Activated T-cell treated with anti-CD3 and anti-CD28 coated beads, Interleukin-2, amount 50 U/mL, for 4 hours (primary cell): ENCODE measurements at places on chromosomes 5 and 9. TPM values are rescaled to one million over a fixed set of nuclear protein-coding genes. Genes with fewer than 3 reads are reported as not detected.
A peak's percentile ranks its signal among the peaks of the same experiment; 100 is the strongest.

DNA sequence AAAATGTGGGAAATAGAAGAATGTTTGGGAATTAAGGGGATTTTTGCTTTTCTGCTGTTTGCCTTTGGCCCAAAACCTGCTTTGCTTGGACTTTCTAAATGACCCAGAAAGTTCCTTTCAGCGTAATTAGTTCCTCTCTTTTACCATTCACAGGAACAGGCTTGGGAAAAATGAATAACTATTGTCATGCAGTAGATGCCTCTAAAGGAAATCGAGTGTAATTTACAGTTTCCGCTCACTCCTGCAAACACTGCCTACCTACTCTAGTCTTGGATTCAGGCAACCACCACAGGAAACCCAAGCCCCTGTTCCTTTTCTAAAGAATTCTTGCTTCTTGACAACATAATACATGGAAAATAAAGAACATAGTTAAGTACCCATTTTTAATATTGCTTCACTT lies 25.0 kb downstream of the TTC23L start:
- DNase-seq: no peak

Gene PLAC8L1
- total RNA-seq: 0.55 TPM

- DNase-seq: no peak
Measured at GRCh38 chr5:156322666-156323065, 4.3 kb upstream of the SGCD start.

Gene GNA14
- total RNA-seq: 0.11 TPM

DNA sequence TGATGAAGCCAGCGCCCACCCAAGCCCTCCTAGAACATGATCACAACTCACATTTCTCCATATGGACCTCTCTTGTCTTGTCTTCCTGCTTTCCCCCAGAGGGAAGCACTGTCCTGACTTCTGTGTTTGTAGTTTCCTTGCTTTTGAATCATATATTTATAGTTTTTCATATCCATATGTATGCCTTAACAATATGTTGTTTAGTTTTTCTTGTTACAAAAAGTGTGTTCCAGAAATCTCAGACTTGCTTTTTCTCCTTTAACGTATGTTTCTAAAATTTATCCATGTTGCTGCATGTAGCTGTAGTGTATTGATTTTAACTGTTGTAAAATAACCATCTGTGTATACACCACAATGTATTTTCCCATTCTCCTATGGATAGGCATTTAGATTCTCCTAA lies 182.0 kb upstream of the SMIM23 start:
- DNase-seq: no peak

- DNase-seq: no peak
Measured at GRCh38 chr9:17876687-17877086, 297.8 kb downstream of the SH3GL2 start.

- DNase-seq: no peak
Measured at GRCh38 chr9:136634904-136635303, 27.8 kb upstream of the EGFL7 start.

Gene FOXI1
- not detected for total RNA-seq

GRCh38 chr5:4802044-4802443 lies 338.1 kb upstream of the ADAMTS16 start:
- DNase-seq: no peak

DNA sequence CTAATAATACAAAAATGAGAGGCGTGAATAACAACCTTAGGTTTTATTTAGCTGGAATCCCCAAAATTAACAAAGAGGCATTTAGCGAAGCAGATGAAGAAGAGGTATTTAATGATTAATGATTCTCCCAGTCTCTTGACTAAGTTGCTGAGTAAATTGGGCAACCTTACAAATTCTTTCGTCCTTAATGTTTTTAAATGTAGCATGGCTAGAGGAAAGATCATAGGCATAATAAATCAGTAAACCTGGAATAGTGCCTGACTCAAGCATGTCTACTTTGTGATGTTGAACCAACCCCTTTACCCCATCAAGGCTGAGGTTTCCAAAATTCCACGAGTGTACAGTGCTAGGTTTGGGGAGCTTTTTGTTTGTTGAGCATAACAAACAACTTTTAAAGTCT lies 7.9 kb downstream of the BHMT start:
- no peak for DNase-seq

DNA sequence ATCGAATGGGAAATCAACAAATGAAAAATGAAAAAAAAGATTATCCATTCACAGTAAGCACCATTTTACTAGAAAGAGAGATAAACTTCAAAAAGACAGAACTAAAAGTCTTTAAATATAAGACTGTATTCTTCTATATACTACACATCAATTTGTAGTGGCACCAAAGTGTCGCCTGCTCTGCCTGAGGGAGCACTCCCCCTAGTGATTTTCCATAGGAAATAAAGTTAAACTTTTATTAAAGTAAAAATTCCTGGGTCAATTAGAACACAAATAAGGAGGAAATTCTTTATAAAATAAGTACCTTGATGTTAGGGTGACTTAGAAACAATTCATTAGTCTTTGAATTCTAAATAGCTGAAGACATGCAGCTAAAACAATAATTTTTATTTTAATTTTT lies 9.7 kb downstream of the RAD1 start:
- no peak for DNase-seq

DNA sequence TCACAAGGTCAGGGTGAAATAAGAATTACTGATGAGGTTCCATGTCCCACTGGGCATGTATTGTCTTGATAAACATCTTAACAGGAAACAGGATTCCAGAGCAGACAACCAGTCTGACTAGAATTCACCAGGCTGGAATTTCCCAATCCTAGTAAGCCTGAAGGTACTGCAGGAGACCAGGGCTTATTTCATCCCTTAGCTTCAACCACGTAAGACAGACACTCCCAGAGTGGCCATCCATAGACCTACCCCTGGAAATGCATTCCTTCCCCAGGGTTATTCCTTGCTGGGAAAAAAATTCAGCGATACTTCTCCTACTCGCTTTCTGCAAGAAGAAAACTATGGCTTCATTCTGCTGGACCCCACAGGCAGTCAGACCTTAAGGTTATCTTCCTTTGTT lies 785.4 kb downstream of the NR2F1-AS1 start:
- no peak for DNase-seq

DNA sequence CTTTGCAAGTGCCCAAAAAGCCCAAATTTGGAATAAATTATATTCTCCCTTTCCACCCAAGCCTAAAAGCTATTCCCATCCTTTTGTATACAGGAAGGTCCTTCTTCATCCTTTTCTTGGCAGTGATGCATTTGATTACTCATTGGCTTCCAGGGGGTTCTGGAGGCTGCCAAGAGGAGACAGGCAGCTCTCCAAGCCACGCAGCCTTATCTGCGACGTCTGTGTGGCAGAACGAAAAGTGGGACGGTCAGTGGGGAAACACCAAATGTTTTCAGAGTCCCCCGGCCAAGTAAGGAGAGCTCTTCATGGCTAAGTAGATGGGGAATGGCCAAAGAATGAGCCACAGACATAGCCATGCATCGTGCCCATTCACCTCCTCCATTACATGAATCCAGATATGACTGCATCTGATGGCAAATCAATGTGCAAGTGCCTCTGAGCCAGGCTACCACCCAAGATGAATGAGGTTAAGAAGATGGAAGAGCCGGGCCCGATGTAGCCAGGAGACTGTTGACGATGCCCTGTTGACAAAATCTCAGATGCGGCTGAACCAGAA lies 12.1 kb downstream of the ADAM19 start:
- no peak for DNase-seq

- no peak for DNase-seq
Measured at GRCh38 chr9:85310573-85310972, 431.2 kb downstream of the AGTPBP1 start.

DNA sequence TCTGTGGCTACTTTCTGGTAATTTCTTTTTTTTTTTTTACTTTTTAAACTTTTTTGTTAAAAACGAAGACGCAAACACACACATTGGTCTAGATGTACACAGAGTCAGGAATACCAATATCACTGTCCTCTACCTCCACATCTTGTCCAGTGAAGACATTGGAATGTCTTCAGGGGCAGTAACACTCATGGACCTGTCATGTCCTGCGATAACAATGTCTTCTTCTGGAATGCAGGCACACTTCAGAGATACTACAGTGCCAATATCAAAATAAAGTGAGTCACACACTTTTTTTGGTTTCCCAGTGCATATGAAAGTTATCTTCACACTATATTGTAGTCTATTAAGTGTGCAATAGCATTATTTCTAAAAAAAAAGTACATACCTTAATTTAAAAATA lies 175.9 kb downstream of the ARRDC3 start:
- DNase-seq: no peak

Gene MACIR
- 8.2 TPM for total RNA-seq

GRCh38 chr9:98795970-98796363 lies 388 bp downstream of the ANKS6 start:
- no peak for DNase-seq

- DNase-seq: no peak
Measured at GRCh38 chr9:69555802-69556201, 116.4 kb downstream of the APBA1 start.

Gene SEMA5A
- 0.03 TPM for total RNA-seq

DNA sequence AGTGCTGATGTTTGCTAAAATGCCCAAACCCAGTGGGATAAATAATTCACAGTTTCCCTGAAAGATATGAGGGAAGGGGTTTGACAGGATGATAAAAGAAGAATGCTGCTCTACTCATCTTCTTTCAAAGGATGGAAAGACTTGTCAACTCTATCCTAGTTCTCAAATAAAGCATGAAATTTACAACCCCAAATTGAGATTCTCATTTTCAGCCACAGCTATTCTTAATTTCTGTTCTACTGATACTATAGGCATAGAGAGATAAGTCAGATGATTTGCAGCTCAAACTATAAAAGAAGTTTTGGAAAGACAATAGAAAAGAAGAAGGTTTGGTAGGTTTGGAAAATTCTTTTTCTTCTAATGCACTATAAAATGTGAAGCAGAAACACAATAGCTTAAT lies 542.6 kb downstream of the CSNK1G3 start:
- DNase-seq: no peak

DNA sequence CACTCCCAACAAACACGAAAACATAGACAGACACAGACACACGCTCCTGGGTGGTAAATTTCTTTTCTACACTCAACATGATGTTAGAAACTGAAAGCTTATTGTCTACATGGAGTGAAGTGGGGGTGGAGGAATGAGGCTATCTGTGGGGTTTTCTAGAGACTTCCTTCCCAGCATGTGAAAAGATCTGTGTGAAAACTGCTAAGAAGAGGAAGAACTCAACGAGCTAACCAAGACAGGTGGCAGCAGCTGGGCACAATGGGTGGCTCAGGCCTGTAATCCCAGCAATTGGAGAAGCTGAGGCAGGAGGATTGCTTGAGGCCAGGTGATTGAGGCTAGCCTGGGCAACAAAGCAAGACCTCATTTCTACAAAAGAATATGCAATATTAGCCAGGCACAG lies 7.6 kb downstream of the FYB1 start:
- DNase-seq: no peak

DNA sequence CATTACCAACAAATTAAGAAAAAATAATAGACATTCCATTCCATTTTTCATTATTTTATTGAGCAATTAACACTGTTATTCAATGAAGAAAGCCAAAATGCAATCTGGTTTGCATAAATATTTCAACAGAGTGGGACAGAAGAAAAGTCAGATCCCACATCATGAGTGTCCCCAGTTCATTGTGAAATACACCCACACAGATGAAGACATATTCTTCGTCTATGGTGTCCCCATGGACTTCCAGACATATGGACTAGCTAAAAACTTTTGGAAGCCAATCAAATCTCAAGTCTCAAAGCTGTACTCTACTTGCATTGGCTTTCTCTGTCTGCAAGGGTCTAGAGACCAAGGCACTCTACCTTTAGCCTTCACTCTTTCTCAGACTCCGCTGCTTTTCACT lies 194.3 kb downstream of the SEMA5A start:
- no peak for DNase-seq

Gene IL5
- 24.1 TPM for total RNA-seq

- no peak for DNase-seq
Measured at GRCh38 chr5:5995819-5996218, 382.5 kb downstream of the MED10 start.

Gene DPYSL3
- total RNA-seq: 0.40 TPM

Gene IZUMO3
- not detected for total RNA-seq

Gene PCDHGA4
- total RNA-seq: 0.08 TPM

DNA sequence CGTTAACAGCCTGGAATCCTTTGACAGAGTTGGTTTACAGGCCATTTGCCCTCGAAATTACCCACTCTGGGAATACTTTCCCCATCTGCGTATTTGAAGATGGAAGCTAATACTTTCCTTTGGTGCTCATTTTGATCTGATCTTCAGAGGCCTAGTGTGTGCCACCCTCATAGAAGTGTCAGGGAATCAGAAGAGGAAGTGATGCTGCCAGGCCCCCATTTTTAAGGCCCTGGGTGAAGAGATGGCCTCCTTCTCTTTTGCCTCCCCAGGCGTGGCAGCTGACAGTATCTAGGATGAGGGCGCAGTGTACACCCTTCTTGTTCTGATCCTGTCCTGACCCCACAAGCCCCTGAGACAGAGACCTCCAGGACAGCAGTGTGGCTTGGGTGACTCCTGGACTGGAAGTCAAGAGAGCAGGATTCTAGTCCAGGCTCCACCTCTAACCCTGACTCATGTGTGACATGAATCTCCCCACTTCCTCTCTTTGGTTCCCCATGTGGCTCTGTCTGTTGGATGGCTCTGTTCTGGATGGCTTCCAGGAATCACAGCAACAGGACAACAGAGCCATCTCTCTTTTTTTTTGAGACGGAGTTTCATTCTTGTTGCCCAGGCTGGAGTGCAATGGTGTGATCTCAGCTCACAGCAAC lies 27.8 kb downstream of the CSF1R start:
- DNase-seq: no peak

Gene FLT4
- total RNA-seq: 1.6 TPM

Gene FOXD4L3
- not detected for total RNA-seq

Gene PCDHGB6
- total RNA-seq: 0.22 TPM

DNA sequence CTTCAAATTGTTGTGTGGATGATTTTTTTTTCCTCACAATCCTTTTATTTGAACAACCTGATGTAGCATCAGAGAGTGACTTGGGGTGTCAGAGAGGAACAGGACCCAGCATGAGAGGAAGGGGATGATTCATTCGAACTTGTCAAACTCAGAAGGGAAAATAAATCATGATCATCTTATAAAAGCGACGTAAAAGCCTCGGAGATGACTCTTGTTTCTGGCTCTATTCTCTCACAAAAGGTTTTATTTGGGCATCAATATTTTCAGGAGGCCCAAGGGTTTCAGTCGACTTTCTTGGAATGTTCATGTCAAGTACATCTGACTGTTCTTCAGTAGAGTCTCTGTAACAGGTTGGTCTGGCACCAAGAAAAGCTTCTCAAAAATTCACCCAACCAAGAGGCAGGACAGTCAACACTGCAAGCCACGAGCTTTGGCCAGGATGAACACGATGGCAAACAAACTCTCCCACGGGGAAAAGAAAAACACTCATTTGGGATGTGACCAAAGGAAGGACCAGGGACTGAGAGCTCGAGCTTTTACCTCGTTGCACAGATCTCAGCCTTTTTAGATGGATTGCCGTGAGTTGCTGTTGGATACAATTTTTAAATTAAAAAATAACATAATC lies 55.1 kb downstream of the ANKH start:
- no peak for DNase-seq

GRCh38 chr5:171907725-171908343 lies 98.6 kb downstream of the FBXW11 start:
- DNase-seq: peak; percentile 18

Gene LHX2
- 0.10 TPM for total RNA-seq

Gene LCN9
- total RNA-seq: not detected
